ENCODE measurements at places on chromosomes 3 and 15.

DNA sequence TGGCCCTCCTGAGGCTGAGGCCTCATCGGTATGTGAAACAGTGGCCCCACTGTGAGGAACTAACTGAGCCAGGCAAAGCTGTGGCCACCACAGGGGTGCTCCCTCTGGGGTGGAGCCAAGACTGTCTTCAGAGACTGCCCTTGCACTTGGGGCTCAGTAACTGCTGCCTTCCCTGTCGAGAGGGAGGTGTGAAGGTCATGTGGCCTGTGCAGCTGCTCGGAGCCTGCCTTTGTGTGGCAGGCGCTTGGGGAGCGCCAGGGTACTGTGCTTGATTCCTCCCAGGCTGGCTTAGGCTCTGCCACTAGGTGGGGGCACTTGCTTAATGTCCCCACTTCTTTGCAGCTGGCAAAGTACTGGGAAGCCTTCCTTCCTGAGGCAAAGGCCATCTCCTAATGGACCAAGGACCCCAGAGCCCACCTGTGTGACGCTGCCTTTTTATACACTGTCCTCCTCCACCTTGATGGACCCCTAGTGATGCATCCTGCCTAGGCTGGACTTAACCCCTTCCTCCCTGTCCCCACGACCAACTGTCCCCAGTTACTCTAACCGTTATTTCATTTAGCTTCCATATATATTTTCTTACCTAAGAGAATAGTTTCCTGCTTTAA, 14.2 kb upstream of the SNX22 start:
- DNase-seq = no peak

- DNase-seq = peak; percentile 25
Observed at GRCh38 chr3:23877329-23877980, 39.3 kb downstream of the NKIRAS1 start.

DNA sequence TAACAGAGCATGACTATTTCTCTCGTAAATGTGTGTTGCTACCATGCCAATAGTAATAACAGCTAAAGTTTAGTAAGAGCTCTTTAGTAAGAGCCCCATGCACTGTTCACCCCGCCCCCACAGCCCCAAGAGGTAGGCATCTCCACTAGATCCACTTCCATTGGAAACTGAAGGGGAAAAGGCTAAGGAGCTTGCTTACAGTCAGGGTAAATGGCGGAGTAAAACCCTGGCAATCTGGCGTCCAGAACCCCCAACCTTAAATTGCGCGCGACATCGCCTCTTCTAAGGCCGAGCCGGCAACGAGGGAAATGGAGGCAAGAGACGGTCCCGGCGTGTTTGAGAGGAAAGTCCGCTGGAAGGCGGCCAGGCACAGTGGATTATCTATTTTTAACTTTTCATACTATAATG, 654 bp upstream of the C3orf38 start:
- no peak for DNase-seq

GRCh38 chr3:31268868-31269267, 263.9 kb upstream of the STT3B start:
- no peak for DNase-seq

DNA sequence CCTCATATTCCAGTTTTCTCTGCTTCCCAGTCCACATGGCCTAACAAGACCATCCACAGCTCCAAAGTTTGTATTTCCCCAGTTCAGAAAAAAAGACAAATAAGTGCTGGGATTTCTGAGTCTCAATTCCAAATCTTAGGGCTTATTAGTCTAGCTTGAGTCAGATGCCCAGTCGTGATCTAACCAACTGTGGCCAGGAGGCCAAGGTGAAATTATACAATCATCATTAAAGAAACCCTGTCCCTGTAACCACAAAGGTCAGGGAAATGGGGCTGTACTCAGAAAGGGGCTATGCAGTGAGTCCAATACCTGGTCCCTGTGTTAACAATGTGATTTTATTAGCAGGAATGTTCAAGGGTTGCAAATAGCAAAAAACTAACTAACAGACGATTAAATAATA, 40.5 kb upstream of the MITF start:
- no peak for DNase-seq

GRCh38 chr3:50550079-50550736, 17.3 kb downstream of the C3orf18 start:
- peak; percentile 36 for DNase-seq

DNA sequence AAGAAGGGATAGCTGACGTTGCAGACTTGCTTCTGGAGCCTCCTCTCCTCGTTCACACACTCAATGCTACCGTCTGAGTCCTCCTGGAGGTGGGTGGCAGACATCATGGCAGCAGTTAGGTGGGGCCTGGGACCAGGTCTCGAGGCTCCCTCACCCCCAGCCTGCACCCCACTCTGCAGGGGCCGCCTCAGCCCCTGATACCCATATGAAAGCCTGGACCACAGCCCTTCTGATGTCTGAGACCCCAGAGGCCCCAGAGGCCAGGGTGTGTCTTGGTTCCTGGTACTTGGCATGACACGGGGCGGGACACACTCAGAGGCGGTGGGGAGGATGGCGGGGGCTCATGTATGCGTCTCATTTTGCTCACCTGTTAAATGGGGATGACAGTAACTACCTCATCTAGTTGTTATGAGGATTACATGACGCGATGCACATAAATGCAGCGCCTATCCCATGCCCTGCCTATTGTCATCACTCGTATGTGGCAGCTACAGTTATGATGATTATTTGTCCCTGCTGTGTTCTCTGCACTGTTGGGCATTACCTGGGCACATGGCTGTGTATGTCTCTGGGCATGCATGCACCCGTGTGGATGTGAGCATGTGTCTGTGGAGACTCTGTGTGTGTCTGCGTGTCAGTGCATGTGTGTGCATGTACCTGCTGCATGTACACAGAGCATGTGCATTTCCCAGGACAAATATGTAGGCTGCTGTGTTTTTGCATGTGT, 39.9 kb downstream of the FEM1B start:
- no peak for DNase-seq

GRCh38 chr3:180690061-180690460, 10.8 kb upstream of the CCDC39 start:
- no peak for DNase-seq

DNA sequence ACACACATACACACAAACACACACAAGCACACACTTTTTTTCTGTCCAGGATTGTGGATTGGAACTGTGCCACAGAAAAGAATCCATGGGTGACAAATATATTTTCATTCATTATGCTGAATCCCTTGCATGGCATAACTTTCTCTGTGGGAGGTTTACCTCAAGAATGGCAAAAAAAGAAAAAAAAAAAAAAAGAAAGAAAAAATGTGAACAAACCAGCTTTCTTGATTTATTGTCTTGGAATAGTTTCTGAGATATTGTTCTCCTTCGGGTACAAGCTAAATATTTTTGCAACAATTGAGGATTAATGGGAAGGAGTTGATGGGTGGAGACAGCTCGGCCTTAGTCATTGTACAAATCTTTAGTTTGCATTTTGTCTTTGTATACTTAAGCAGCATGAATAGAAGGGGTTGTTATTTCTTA, 153.1 kb downstream of the GMNC start:
- DNase-seq = no peak

DNA sequence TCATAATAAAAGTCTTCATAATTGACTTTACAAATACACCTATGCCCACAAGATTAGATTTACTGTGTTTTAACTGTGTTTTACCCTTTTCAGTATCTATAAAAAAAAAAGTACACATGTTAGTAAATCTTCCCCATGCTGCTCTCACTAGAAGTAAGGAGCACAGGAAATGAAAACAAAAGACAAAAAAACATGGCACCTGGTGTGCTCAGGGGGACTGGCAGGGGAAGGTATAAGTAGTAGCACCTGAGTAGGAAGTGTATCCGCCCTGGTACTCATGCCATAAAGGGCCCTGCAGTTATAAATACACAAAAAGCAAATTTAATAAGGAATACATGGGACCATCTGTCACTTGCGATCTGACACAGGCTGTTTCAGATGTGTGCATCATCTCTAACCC, 8.9 kb upstream of the ALDH1A2 start:
- no peak for DNase-seq

- DNase-seq = no peak
Observed at GRCh38 chr3:14520149-14520548, 20.0 kb downstream of the GRIP2 start.
